ENCODE measurements at places on chromosomes 2 and 18.

- DNase-seq, result no peak
Observed at GRCh38 chr18:57965246-57965645, 78.8 kb upstream of the NEDD4L start.

DNA sequence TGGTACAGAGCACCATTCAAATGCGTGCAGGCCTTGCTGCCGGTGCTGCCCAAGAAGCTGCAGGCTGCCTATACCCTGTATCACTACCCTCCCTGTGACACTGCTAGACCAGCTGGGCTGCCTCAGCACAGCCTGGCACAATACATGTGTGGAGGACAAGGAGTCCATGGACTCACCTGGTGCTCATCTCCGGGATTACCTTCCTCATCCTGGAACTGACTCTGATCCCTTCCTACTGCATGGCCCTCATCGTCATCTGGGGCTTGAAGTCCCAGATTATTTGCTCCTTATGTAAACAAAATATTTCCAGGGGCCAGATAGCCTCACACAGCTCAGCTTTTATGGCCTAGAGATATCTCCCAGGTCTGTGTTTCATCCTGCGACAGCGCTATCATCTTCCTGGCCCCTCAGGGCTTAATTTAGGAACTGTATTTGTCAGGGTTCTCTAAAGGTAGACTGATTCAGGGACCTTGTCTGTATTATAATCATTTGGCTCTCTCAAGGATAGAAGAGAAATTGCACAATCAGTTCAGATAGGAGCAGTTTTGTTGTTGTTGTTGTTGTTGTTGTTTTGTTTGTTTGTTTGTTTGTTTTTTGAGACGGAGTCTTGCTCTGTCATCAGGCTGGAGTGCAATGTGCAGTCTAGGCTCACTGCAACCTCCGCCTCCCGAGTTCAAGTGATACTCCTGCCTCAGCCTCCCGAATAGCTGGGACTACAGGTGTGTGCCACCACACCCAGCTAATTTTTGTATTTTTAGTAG is 42.9 kb downstream of the WDR75 start:
- DNase-seq, result no peak

GRCh38 chr2:150669492-150669891 is 182.0 kb upstream of the RND3 start:
- DNase-seq, result no peak

DNA sequence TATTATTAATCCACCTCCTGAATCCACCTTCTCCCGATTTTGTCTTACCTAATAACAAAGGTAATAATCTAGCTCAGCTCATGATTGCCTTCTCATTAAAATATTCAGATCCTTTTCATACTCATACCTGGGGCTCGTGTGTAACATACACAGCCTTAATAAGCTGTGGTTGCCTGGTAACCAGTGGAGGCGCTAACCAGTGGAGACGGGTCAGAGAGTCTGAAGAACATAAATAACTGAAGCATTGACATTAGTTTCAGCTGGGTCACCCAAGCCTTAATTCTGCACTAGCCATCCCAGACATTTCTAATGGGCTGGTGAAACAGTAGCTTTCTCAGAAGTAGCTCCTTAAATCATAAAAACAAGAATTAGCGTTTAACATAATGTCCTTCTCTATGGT is 14.8 kb upstream of the DTNA start:
- no peak for DNase-seq

DNA sequence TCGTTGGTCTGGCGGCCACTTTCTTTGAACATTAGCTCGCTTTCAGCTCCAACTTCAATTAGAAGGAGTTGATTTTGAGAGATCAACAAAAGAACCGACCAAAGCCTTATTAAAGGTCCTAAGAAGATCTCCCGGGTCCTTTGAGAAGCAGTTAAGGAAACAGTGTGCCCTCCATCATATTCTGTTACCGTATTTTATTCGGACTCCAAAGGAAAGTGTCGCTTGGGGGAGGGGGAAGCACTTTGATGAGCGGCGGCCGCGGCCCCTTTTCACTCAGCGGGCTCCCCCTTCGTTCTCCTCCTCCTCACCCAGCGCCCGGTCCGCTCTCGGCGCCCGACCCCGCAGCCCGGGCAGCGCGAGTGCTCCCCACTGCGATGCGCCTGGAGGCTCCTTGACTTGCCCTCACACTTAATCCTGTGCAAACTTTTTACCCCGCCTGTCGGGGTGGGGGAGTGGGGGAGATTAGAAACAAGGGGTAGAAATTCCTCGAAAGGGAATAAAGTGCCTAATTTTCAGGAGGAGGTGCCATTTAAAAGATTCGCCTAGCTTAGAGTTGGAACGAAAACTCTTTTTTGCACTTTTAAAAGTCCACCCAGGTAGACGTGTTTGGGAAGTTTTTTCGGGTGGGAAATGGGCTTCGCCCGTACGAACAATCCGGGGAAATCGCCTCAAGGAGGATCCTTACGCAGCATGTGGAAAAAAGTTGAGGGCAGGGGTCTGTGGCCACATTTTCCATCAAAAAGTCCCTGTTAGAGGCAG is 1.2 kb upstream of the OTX1 start:
- DNase-seq, result no peak

- no peak for DNase-seq
Observed at GRCh38 chr2:219720956-219721355, 93.5 kb downstream of the SLC4A3 start.

GRCh38 chr2:11102466-11102865 is 52.8 kb upstream of the SLC66A3 start:
- DNase-seq, result no peak

GRCh38 chr18:40489301-40489700 is 1465.7 kb upstream of the PIK3C3 start:
- DNase-seq, result no peak

- DNase-seq, result no peak
Observed at GRCh38 chr18:70028734-70029133, 81.1 kb upstream of the CD226 start.
